Activated CD8-positive, alpha-beta memory T cell treated with anti-CD3 and anti-CD28 coated beads for 24 hours (primary cell): ENCODE measurements at places on chromosomes 7 and 10.

DNA sequence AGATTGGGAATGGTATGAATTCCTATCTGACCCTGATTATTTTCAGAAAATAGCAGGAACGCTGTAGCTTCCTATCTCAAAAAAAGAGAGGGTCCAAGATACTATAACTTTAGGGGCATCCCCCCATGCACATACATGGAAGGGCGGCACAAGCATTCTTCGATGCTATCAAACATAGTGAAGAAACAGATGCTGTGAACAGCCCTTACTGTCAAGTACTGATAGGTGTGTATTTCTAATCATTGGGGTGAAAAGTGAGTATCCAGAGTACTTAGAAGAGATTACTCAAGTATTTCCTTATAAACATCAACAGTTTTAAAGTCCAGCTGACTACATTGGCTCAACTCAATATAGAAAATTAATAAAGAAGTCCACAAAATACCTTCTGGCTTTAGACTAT lies 17.0 kb upstream of the NUP42 start:
- no peak for DNase-seq

- no peak for DNase-seq
Measured at GRCh38 chr10:80633383-80633860, 95.7 kb downstream of the SH2D4B start.

- DNase-seq = no peak
Measured at GRCh38 chr7:117776224-117776623, 97.0 kb downstream of the CTTNBP2 start.

DNA sequence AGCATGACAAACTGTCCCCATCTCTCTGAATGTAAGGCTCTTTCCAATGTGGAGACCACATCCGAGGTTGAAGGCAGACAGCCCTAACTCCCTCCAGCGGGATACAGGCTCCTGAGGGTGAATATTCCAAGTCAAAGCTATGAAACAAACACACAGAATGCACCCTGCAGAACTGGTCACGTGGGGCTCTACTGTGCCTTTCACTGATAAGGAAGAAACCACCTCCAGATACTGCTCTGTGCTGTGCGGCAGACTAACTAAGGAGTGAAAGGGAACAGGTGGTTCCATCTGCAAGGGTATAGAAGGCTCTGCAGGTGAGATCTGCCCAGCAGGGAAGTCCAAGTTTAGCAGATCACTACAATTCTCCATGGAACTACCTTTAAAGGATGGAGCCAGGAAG lies 534.4 kb downstream of the KCNMA1 start:
- DNase-seq = no peak

- no peak for DNase-seq
Measured at GRCh38 chr7:15925608-15926007, 239.1 kb upstream of the MEOX2 start.
